ENCODE measurements at places on chromosomes 2 and 18. TPM values are rescaled to one million over a fixed set of nuclear protein-coding genes. Genes with fewer than 3 reads are reported as not detected.

DNA sequence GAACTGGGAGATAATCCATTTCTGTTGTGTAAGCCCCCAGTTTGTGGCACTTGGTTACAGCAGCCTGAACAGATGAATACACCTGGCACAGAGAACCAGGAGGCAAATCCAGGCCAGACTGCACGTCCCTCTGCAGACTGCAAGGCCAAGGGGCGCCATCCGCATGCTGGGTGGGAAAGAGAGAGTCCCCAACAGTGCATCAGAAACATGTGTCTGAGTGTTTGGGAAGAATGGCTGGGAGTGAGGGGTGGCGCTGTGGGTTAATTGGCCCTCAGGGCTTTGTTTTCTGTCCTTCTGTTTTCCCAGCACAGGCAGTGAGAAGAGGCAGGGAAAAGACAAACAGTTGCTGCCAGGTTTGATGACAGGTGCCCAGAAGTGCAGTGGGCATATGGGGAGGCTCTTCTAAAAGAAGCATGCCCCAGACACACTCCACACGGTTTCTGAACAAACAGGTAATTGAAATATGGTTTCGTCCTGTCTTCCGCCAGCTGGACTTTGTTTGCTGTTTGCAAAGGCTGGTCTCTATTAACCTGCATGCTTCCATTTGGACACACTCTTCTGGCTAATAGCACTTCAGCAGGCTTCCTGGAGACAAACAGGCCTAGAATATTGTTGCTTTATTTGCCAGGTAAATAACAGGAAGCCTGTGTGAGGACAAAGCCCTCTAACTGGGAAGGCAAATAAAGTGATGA lies 43.4 kb upstream of the SEC11C start:
- peaks cover 27% of the 10 kb centered on the region for H3K4me1 ChIP-seq
- no peak overlapping the region for H3K27ac ChIP-seq
- no peak overlapping the region for H3K4me3 ChIP-seq
- peaks cover 3% of the 10 kb centered on the region for H3K27me3 ChIP-seq
- no peak for DNase-seq

DNA sequence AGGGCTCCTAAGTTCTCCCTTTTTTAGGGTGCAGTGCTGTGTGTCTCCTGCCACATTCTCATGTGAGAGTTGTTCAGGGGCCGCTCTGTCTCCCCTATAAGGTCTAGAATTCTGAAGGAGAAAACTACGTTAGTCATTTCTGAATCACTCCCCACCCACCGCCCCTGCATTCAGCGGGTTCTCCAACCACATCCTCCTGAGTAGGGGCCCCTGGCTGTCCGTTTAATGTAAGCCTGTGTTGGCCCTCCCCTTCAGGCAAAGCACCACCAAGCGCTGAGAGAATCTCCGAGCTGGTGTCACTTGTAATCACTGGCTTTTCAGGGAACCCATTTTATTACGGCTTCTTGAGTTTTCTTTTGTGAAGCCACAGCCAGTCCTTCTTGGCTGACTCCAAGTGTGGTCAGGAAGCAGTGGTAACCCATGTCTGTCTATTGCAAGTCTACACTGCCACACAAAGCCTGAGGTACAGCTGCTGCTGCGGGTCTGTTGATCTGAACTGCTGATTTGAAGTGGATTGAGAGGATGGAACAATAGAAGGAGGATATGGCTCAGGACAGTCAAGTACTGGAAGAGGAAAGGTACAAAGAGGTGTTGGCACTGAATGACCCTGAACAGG lies 16.9 kb downstream of the LCT start:
- H3K4me3 ChIP-seq, result no peak overlapping the region
- H3K4me1 ChIP-seq, result no peaks in the 10 kb centered on the region
- no peak for DNase-seq

DNA sequence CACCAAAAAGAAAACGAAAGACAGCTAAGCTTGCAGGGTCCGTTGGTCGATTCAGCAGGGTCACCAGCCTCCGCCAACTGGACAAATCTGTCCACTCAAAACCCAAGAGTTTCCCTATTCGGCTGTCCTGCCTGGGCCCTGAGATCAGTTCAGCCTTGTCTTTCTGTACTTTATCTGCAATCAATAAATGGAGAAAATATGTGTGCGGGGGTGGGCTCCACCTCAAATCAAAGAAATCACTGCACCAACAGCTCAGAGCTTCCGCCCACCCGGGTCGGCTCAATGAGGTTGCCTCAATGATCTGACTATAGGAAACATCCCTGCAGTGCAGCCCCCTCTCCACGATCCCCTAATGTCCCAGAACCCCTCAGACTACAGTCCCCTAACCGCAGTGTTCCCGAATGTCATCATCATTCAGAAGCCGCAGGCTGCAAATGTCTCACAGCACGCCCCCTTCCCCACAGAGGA lies 447 bp downstream of the GGCX start:
- DNase-seq, result no peak
- peaks cover 28% of the 10 kb centered on the region for H3K4me1 ChIP-seq
- H3K36me3 ChIP-seq, result peaks cover 21% of the 10 kb centered on the region
- H3K27me3 ChIP-seq, result no peaks in the 10 kb centered on the region
- H3K27ac ChIP-seq, result peak overlapping the region; percentile 73
- peak overlapping the region; percentile 75 for H3K4me3 ChIP-seq

DNA sequence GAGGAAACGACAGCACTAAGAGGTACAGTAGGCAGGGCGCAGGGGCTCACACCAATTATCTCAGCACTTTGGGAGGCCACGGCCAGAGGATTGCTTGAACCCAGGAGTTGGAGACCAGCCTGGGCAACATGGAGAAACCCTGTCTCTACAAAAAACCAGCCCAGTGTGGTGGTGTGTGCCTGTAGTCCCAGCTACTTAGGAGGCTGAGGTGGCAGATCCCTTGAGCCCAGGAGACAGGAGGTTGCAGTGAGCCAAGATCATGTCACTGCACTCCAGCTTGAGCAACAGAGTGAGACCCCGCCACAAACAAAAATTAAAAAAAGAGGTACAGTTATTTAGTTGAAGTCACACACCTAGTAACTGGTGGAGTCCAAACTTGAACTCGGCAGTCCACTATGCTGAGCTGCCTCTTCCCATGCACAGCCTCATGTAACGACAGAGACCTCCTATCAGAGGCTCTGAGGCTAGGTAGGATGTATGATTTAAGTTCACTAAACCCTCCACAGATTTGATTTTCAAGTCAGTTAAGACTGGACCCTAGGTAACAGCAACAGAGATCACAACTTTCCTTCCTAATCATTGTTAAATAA lies 8.7 kb downstream of the STK17B start:
- peaks cover 90% of the 10 kb centered on the region for H3K4me1 ChIP-seq
- H3K4me3 ChIP-seq, result no peak overlapping the region
- peaks cover 5% of the 10 kb centered on the region for H3K36me3 ChIP-seq
- no peak for DNase-seq
- peak overlapping the region; percentile 96 for H3K27ac ChIP-seq

DNA sequence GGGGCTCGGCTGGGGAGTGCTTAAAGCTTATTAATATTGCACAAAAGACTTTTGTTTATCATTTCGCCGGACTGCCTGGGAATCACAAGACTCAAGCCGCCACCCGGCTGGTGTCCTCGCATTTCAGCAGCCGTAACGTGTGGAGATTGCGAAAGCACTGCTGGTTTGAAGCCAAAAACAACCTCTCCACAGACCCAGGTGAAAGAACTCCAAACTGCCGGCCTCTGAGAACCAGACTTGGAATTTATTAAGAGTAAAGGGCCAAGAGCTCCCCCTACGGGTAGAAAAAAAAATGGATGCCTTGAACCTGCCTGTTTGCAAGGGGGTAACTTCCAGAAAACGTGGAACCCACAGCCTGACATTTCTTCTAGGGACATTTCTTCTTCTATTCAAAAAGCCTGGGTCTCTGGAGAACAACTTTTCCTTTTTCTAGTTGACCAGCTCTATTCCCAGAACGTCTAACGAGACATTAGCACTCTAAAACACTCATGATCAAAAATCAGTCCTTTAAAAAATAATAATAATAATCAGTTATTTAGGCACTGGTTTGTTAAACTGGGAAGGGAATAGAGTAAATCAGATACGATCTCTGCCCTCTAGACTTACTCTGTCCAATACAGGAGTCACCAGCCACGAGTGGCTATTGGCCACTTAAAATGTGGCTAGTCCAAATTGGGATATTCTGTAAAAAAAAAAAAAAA lies 216.3 kb downstream of the C1D start:
- DNase-seq, result peak; percentile 43
- H3K27ac ChIP-seq, result no peak overlapping the region
- H3K4me1 ChIP-seq, result no peaks in the 10 kb centered on the region

Gene SP5
- not detected for total RNA-seq

DNA sequence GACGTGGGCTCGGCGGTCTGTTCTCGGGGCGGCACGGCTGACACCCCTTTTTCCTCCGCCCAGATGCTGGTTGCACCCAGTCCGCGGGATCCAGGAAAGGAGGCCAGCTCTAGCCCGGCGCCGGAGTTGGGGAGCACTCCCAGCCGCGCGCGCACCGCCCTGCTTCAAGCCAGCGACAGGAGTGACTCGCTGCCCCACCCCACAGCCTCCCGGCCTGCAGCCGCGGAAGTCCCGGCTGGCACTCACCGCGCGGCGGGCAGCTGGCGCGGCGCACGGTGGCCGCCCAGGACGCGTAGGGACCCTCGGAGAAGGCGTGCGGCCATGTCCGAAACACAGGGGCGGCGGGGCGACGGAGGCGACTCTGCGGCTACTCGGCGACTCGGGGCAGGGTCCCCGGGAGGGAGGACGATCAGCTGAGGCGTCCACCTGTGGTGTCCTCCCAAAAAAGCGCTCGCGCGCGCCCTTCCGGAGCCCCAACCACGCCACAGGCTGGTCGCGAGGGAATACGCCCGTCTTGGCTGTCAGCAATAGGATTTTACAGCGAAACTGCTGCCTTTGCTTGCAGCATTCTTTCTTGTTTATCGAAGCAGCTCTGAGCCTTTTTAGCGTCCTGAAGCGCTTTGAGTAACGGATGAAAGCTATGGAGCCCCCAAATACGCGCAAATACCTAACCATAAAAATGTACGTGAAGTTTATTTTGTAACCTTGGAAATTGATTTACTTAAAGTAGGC lies at the start of gene ACADL:
Gene ACADL (minus strand): TSS at position 507 of the 732 bp plus-strand sequence. CDS start 184 bp downstream, at position 323.
- peak; percentile 7 for DNase-seq
- H3K4me3 ChIP-seq, result no peak within 1 kb of the TSS
- H3K4me1 ChIP-seq, result peaks cover 5% of the 10 kb centered on the region
- H3K36me3 ChIP-seq, result no peaks in the 10 kb centered on the region
- H3K27me3 ChIP-seq, result peaks cover 37% of the 10 kb centered on the region

GRCh38 chr2:154368153-154368552 lies 330.3 kb upstream of the KCNJ3 start:
- no peaks in the 10 kb centered on the region for H3K36me3 ChIP-seq
- no peak for DNase-seq
- H3K4me3 ChIP-seq, result no peak overlapping the region
- no peaks in the 10 kb centered on the region for H3K27me3 ChIP-seq

Gene MTX2
- 11.5 TPM for total RNA-seq

DNA sequence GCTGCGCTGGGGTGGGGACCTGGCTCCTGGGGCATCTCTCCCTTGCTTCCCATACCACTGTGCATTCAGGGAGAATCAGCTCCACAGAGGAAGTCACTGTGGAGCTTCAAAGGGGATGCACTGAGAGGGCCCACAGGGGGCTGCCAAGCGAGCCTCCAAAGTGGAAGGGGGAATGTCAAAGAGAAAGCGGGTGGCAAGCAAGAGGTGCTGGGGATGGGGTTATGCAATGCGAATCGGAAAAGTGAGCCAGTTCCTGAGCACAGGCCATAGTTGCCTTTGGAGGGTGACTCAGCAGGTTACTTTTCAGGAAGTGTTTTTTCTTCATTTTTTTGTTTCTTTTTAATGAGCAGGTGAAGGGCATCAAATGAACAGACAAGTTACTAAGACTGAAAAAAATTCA lies 17.6 kb downstream of the PMAIP1 start:
- H3K4me1 ChIP-seq, result peaks cover 28% of the 10 kb centered on the region
- DNase-seq, result no peak
- H3K27me3 ChIP-seq, result no peaks in the 10 kb centered on the region
- no peak overlapping the region for H3K27ac ChIP-seq
- no peak overlapping the region for H3K4me3 ChIP-seq
- no peaks in the 10 kb centered on the region for H3K36me3 ChIP-seq

DNA sequence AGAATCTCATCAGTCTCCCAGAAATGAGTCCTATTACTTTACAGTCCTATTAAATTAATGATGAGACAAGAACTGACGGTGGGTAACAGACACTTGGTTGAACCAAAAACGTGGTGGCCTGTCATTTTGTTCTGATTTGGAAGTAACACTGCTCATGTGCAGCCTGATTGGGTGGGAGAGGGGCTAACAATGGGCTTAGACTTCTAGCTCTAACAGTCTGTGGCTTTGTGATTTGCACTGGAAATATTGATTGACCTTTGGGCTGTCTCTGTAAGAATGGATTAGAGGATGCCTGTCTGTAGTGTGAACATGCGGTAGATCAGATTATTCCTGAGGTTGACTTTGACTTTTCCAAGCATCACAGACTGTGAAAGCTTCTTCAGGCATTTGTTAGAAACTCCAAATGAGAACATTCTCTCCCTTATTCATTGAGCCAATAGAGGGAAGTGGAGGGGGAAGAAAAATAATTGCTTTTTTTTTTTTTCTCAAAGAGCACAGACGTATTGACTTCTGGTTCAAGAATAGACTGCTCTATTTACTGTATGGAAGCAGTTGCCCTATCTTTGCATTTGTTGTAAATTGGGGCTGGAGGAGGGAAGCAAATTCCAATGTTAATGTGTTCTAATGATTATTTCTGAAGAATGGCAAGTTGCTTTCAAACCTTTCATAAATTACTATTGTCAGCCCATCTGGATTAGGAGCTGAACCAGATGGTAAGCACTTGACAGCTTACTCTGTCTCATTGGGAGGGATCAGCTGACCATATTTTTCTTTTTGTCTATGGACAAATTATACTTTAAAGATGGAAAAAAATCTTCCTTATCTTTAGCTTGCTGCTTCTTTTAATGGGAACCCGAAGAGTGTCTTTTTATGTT lies 85.8 kb upstream of the TTN start:
- no peak overlapping the region for H3K4me3 ChIP-seq
- H3K27ac ChIP-seq, result no peak overlapping the region
- H3K36me3 ChIP-seq, result no peaks in the 10 kb centered on the region
- H3K4me1 ChIP-seq, result no peaks in the 10 kb centered on the region

Gene ZC3H6
- 21.9 TPM for total RNA-seq

GRCh38 chr2:220708366-220708765 lies 863.7 kb downstream of the EPHA4 start:
- no peak overlapping the region for H3K4me3 ChIP-seq
- no peaks in the 10 kb centered on the region for H3K4me1 ChIP-seq
- H3K27ac ChIP-seq, result no peak overlapping the region
- no peak for DNase-seq
- H3K27me3 ChIP-seq, result no peaks in the 10 kb centered on the region

DNA sequence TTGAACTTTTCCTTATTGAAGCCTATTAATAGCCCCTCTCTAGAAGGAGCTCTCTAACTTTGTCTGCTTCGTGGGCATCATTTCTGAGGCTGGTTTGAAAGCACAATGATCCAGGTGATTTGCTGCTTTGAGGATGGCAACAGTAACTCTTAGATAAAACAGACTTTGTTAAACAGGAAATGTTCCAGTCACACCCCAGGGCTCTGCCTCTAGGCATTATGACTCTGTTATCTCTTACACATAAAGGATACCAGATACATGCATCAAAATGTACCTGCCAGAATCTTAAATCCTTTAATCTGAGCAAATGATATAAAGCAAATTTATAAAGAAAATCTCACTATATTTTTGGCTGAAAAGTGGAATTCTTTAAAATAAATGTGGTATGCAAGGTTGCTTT lies 52.3 kb downstream of the GAD1 start:
- no peak for DNase-seq
- H3K27me3 ChIP-seq, result no peaks in the 10 kb centered on the region
- H3K4me1 ChIP-seq, result peaks cover 8% of the 10 kb centered on the region
- no peak overlapping the region for H3K4me3 ChIP-seq
- no peaks in the 10 kb centered on the region for H3K36me3 ChIP-seq

Gene COL4A3
- total RNA-seq, result 43.9 TPM

- H3K36me3 ChIP-seq, result no peaks in the 10 kb centered on the region
- no peak overlapping the region for H3K4me3 ChIP-seq
- DNase-seq, result no peak
Measured at GRCh38 chr2:231932985-231933915, 7.1 kb upstream of the NPPC start.

Measured in B cell (primary cell).